GM12892 (cell line): ENCODE measurements at places on chromosomes 12 and 14.

- DNase-seq = no peak
Measured at GRCh38 chr14:94145902-94146527, 16.6 kb upstream of the IFI27L2 start.

- no peak for DNase-seq
Measured at GRCh38 chr12:117047810-117048584, 51.2 kb downstream of the TESC start.

DNA sequence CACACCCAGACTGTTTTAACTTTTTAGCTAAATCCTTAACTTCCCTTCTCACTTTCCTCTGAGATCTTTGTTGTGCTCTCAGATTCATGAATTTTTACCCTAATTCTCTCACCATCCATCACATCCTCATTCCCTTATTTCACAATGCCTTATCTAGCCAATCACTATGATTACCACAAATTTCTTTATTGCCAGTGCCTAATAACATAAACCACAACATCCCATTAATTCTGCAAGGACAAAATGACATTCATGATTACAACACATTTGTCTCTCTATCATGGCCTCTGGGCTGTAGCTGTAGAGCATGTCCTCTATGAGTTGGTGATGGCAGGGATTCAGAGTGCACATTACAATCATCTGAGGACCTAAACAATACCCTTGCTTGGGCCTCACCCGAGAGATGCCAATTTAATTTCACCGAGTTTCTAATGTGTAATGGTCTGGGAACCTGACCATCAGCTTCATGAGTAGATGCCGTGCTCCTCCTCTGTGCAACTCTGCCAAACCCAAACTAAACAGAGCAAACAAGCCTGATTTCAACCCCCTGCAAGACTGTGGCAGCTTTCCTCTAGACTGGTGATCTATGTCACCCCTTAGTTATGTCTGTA is 99.3 kb downstream of the SPTSSA start:
- no peak for DNase-seq

DNA sequence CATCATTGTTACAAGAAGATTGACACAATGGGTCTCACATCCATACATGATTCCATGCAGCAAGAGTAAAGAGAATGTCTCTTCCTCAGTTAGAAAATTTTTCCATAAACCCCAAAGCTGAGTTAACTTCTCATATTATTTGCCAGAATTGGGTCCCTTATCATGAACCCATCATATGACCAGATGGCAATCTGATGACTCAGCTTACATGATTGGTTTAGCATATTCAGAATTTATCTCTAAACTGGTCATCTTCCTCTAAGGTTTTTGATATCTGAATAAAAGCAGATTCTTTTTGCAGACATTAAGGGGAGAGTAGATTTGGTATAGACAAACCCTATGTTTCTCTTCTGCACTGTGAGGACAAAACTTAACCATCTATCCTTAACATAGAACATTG is 174.9 kb downstream of the PIK3C2G start:
- DNase-seq = no peak

GRCh38 chr14:72452774-72453173 is 441.1 kb downstream of the DPF3 start:
- no peak for DNase-seq

DNA sequence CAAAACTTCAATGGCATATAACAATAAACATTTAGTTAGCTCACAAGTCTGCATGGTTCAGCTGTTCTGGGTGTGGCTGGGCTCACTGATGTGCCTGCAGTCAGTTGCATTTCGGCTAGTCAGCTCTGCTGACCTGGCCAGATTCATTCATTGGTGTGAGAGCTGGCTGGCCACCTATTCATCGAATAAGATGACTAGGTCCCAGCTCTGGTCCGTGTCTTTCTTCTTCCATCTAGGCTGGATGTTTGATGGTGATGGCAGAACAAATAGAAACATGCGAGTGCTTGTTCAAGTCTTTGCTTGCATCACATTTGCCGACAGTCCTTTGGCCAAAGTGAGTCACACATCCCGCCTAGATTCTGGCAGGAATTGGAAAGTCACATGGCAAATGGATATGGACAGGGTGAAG is 203.3 kb upstream of the CRY1 start:
- no peak for DNase-seq

DNA sequence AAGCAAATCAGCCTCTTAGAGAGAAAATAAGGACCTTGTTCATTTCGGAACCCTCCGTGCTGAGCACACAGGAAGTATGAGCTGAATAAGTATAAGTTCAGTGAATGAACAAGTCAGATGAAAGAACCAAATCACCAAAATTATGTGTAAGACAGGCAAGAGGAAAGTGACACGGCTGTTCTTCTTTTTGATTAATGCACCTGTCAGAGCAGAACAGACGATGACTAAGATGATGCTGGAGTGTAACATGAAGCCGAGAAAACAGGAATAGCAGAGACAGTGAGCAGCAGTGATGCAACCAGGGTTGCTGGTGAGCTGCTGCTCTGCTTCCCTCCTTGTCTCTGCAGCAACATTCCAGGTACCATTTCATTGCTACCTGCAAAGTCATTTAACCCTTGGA is 861.1 kb downstream of the GALC start:
- DNase-seq = no peak

DNA sequence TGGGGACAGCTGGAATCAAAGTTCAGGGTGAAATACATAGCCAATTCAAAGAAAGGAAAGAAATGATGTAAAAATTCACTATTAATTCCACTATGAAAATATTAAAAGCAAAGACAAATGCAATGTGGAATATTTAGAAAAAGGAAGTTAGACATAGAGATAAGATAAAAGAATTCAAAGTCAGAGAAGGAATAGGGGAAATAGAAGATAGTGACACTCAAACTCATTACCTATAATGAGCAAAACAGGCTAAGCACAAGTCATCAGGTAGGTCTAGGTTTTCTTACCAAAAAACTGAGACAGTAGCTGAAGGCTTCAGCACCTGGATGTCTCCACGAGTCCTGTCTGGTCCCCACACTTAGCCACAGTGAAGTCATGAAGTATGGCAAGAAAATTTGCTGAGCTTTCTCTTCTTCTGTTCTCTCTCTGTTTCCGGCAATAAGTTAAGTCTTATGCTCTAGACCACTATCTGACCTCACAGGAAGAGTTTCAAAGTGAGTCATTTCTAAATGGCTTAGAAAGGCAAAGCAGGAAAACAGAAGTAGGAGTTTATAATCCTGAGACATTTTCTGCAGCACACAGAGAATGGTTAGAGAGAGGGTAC is at the start of gene C3AR1:
C3AR1 (minus strand) TSS at position 369 of the 604 bp plus-strand sequence. CDS start 6,174 bp downstream, outside the sequence.
- DNase-seq = peak; percentile 29

- no peak for DNase-seq
Measured at GRCh38 chr12:46835785-46836184, 10.0 kb upstream of the SLC38A4 start.
